ENCODE measurements at places on chromosomes 5 and 9. TPM values are rescaled to one million over a fixed set of nuclear protein-coding genes. Genes with fewer than 3 reads are reported as not detected.

DNA sequence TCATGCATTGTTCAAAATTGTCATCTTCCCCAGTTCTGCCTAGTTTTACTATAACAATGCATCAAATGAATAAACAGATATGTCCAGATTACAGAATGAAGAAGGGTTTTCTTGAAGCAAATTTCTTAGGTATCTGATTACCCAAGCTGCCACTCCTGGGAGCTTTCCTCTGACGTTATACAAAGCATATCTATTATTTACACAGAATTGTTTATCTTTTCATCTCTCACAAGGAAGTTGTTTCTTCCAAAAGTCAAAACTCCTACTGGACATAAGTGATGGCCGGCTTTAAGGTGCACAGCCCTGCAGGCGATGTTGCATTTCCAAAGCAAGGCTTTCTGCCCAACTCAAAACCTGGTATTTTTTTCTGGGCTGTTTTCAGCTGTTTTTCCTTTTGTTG, 73.4 kb upstream of the ANKH start:
- DNase-seq, result no peak

DNA sequence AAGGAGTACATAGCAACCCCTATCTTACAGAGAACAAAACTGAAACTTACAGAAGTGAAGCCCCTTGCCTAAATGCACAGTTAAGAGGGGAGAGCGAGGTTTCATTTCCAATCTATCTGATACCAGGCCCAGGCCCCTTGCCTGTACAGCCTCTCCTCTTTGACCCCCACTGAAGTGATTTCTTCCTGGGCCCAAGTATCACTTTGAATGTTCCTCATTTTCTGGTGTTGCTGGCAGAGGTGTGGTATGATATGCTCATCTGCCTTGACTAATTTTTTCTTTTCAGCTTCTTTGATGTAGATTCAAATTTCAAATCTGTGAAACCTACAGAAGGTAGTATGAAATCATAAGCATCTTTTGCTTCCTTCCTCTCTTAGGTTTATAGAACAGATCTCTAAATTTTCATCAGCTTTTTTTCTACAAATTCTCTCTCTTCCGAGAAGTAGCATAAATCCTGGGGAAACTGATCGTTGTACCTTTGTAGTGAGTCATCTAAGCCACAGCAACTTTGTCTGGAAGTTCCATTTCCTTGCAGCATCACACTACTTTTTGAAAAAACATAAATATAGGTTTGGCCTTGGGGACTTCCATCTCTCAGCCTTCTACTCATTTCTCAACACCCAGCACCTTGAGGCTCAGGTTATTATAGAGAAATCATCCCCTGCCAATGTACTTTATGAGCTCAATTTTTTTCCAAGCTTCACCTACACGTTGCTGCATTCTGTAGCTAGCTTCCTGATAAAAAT, 402.4 kb upstream of the PTGER4 start:
- DNase-seq, result no peak

- DNase-seq, result no peak
Observed at GRCh38 chr9:93671020-93671338, 94.6 kb downstream of the PHF2 start.

GRCh38 chr5:79200573-79201183, 35.3 kb upstream of the JMY start:
- no peak for DNase-seq

DNA sequence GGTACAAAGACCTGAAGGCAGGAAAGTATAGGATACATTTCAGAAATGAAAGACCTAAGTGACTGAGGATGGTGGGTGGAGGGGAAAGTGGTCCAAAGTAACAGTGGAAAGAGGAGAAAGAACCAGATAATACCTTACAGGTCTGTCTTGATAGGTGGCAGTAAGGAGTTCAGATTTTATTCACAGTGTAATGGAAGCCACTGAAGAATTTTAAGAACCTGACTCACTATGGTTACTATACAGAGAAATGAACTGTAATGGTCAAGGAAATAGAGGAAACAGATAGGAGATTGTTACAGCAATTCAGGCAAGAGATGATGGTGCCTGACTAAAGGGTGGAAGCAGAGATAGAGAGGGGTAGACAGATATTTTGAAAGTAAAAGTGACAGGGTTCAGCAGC, 46.5 kb downstream of the EPB41L4A start:
- no peak for DNase-seq

GRCh38 chr5:74262544-74263207, 377.9 kb downstream of the ENC1 start:
- DNase-seq, result peak; percentile 38

- no peak for DNase-seq
Observed at GRCh38 chr5:180644825-180645273, 4.6 kb downstream of the FLT4 start.

- DNase-seq, result no peak
Observed at GRCh38 chr5:102450313-102450990, 48.3 kb downstream of the SLCO6A1 start.

GRCh38 chr5:159890141-159890540, 26.1 kb upstream of the ADRA1B start:
- no peak for DNase-seq

DNA sequence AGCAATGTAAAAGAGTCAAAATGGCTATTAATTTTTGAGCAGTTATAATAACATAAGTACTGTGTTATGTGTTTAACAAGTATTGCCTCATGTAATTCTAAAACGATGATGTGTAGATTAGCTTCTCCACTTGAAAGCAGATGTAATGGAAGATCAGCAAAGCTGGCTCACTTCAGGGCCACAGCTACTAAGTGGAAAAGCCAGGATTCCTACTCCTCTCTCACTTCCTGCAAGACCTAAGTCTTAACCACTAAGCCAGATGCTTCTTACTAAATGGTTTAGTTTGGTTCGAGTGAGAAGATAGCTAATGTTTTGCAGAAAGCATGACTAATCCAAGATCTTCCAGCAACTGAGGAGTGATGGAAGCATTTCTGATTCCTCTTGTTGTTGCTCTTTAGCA, 15.7 kb upstream of the TNC start:
- DNase-seq, result no peak

DNA sequence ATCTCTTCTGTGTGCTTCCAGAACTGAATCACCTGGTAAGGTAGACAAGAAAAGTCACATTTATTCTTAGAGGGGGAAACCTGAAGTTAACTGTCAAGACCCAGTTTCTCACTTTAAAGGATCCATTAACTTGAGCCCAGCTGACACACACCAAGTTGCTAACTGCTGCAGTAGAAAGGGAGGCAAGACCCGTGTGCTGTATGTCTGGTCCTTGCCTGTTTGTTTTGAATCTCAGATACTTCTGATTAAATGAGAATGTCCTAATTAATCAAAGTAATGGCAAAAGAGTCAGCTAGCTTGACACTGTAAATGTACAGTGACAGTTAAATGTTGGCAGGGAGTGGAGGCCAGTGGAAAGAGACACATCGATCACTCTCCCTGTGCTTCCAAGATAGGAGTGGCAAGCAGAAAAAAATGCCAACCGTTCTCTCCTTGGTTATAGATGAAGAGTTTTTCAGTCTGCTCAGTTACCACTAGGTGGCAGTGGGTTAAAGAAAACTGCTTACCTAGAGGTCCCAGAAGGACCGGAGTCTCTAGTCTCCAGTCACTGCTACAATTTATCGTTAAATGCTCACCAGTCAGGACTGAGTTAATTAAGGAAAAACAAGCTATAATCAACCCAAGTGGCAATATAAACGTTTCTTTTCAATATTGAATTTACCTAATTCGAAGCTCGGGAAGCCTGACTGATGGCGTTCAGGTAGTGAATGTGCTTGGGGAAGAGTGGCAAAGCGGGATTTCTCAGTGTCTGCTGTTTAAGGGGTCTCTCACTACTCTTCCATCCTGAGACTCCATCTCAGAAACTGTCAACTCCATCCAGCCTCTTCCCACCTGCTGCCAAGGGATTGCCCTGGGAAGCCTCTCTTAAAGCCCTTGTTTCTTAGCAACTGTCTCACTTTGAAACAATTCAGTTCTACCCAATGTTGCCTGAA, 18.4 kb downstream of the LSM11 start:
- DNase-seq, result peak; percentile 80

GRCh38 chr5:159332800-159333544, 2.7 kb upstream of the IL12B start:
- DNase-seq, result no peak

- DNase-seq, result no peak
Observed at GRCh38 chr9:100019541-100019940, 79.3 kb downstream of the ERP44 start.

The EPB41L4B gene
- total RNA-seq, result 5.8 TPM

The PIK3R1 gene
- total RNA-seq, result 70.6 TPM

The CKMT2 gene
- total RNA-seq, result 287 TPM

The FKTN gene
- total RNA-seq, result 52.4 TPM

The PCDHB15 gene
- 9.9 TPM for total RNA-seq
